ENCODE measurements at places on chromosomes 6 and 20. TPM values are rescaled to one million over a fixed set of nuclear protein-coding genes. Genes with fewer than 3 reads are reported as not detected.

CCN2 gene
- 39.1 TPM for total RNA-seq

LHFPL5 gene
- 0.24 TPM for total RNA-seq

ZC3H12D gene
- total RNA-seq = 1.4 TPM

HLA-DRB5 gene
- 0.56 TPM for total RNA-seq

CDSN gene
- not detected for total RNA-seq

NFATC2 gene
- total RNA-seq = 6.5 TPM

BPIFB1 gene
- 5.5 TPM for total RNA-seq

VPS52 gene
- 71.0 TPM for total RNA-seq

DNA sequence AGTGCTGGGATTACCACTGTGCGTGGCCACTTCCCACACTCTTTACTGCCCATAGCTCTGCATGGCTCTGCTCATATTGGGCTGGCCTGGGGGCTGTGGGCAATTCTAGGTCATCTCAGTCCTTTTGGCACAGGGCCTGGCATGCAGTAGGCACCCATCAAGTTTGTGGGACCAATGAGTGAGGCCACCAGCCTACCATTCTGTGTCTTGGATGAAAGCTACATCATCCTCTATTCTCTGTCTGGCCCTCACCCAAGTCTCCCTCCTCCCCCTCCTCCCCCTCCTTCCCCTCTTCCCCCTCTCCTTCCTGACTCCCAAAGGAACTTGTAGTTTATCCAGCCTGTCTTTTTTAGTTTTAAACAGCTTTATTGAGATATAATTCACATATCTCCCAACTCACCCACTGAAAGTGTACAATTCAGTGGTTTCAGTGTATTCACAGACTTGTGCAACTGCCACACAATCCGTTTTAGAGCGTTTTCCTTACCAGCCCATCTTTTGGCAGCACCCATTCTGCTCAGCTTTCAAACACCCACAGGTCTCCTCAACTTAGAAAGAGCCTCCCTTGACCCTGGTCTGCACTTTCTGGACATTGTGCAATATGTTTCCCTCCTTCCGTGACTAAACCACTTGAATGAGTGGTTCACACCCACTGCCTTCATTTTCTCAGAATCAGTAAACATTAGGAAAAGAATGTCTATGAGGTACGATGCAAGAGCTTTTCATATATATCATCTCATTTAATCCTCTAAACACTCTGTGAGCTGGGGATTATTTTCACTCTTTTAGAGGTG lies 21.5 kb upstream of the MRPS18A start:
- H3K27ac ChIP-seq = no peak overlapping the region
- no peaks in the 10 kb centered on the region for H3K4me1 ChIP-seq
- H3K27me3 ChIP-seq = no peaks in the 10 kb centered on the region
- H3K4me3 ChIP-seq = no peak overlapping the region

DNA sequence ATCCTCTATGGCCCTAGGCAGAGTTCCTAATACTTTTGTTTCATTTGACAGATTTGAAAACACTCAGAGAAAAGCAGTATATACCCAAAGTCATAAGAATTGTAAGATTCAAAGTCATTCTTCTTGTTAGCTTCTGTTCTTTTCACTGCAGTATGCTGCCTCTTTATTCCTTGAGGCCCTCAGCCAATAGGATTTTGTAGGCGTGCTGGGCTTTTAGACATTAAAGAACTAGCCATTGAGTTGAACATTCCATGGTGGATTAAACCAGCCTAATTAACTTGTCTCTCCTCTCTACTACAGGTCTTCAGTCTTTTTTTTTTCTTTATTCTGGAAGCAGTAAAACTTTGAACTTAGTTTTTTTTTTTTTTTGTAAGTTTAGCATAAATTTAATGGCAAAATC lies 186.3 kb downstream of the PLCB4 start:
- no peaks in the 10 kb centered on the region for H3K4me1 ChIP-seq
- DNase-seq = no peak
- no peaks in the 10 kb centered on the region for H3K36me3 ChIP-seq
- no peaks in the 10 kb centered on the region for H3K27me3 ChIP-seq

GRCh38 chr6:6841571-6841970 lies 253.1 kb downstream of the LY86 start:
- no peak overlapping the region for H3K27ac ChIP-seq
- H3K4me1 ChIP-seq = no peaks in the 10 kb centered on the region
- no peaks in the 10 kb centered on the region for H3K36me3 ChIP-seq
- no peak for DNase-seq
- H3K4me3 ChIP-seq = no peak overlapping the region

GRCh38 chr6:105608711-105609374 lies 206.0 kb upstream of the PREP start:
- no peaks in the 10 kb centered on the region for H3K4me1 ChIP-seq
- no peak overlapping the region for H3K4me3 ChIP-seq
- H3K27ac ChIP-seq = no peak overlapping the region
- no peaks in the 10 kb centered on the region for H3K27me3 ChIP-seq
- DNase-seq = no peak
- no peaks in the 10 kb centered on the region for H3K36me3 ChIP-seq

DNA sequence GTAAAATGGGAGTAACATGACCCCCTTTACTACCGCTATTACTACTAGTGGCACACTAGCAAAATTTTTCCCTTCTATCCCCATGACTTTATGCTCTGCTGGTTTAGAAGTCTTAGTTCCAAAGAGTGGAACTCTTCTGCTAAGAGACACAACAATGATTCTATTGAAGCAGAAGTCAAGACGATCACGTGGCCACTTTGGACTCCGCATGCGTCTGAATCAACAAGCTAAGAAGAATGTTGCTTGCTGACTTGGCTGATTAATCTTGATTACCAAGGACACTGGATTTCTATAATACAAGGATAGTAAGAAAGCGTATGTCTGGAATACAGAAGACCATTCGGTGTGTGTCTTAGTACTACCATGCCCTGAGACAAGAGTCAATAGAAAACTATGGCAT lies 244.7 kb upstream of the BTBD3 start:
- no peaks in the 10 kb centered on the region for H3K27me3 ChIP-seq
- H3K4me3 ChIP-seq = no peak overlapping the region
- DNase-seq = no peak
- H3K27ac ChIP-seq = no peak overlapping the region
- no peaks in the 10 kb centered on the region for H3K4me1 ChIP-seq

DNA sequence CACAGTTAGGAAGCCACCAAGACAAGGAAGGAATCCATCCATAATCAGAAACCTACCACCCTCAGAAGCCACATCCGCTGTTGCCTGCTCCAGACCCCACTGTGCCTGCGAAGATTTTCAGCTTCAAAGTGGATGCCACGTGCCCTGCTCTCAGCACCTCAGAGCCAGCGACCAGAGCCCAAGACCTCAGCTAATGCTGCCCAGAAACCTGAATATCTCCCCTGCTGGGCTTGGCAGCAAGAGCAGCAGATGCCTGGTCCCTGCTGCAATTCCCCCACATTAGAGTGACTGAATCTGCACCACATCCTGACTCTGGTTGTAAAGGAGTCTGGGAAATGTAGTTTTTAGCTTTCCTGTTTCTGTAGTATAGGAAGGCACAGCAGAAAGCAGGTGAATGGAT lies 10.7 kb upstream of the ULBP3 start:
- no peaks in the 10 kb centered on the region for H3K27me3 ChIP-seq
- DNase-seq = no peak
- H3K4me1 ChIP-seq = peaks cover 5% of the 10 kb centered on the region
- no peaks in the 10 kb centered on the region for H3K36me3 ChIP-seq
- H3K27ac ChIP-seq = no peak overlapping the region
- H3K4me3 ChIP-seq = no peak overlapping the region

GRCh38 chr6:43992783-43993644 lies 134.2 kb downstream of the MRPL14 start:
- H3K27ac ChIP-seq = no peak overlapping the region
- no peak for DNase-seq
- H3K4me3 ChIP-seq = no peak overlapping the region
- H3K4me1 ChIP-seq = peaks cover 16% of the 10 kb centered on the region

- no peaks in the 10 kb centered on the region for H3K27me3 ChIP-seq
- no peak overlapping the region for H3K4me3 ChIP-seq
- H3K4me1 ChIP-seq = peaks cover 18% of the 10 kb centered on the region
- no peaks in the 10 kb centered on the region for H3K36me3 ChIP-seq
- H3K27ac ChIP-seq = no peak overlapping the region
Observed at GRCh38 chr6:139447656-139447975, 73.2 kb upstream of the CITED2 start.

DNA sequence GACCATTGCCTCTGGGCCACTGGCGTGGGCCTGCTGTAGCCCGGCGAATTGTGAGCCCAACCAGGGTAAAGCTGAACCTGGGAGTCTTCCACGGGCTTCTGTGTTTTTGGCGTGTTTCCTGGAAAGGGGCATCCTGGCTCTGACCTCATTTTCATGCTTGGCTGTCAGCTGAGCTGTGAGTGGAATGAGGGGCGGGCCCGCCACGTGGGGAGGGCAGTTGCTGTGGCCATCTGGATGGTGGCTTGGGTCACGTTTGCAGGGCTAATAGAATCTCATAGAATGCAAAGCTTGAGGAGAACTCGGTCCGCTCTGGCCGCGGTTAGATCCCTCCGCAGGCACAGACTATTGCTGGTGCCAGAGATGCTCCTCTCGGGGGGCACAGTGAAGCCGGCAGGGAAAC lies 263.0 kb downstream of the SMOC2 start:
- no peaks in the 10 kb centered on the region for H3K27me3 ChIP-seq
- no peak overlapping the region for H3K27ac ChIP-seq
- no peak overlapping the region for H3K4me3 ChIP-seq
- H3K36me3 ChIP-seq = no peaks in the 10 kb centered on the region

DNA sequence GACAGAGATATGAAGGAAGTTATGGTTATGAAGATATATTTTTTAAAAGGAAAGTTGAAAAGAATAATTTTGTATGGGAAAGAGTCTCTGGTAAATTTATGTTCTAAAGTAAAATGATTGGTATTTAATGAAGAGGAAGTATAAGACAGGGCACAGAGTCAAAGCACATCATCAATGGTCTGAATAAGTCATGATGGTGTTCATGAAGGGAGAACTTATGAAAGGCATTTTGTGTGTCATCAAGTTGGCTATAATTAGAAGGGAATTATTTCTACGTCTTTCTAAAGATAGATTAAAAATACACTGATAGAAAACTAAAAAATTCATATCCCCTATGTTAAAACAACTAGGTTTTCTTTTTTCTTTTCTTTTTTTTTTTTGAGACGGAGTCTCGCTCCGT lies 21.4 kb upstream of the SNAI1 start:
- H3K36me3 ChIP-seq = no peaks in the 10 kb centered on the region
- H3K27ac ChIP-seq = no peak overlapping the region
- H3K4me3 ChIP-seq = no peak overlapping the region
- DNase-seq = no peak

DNA sequence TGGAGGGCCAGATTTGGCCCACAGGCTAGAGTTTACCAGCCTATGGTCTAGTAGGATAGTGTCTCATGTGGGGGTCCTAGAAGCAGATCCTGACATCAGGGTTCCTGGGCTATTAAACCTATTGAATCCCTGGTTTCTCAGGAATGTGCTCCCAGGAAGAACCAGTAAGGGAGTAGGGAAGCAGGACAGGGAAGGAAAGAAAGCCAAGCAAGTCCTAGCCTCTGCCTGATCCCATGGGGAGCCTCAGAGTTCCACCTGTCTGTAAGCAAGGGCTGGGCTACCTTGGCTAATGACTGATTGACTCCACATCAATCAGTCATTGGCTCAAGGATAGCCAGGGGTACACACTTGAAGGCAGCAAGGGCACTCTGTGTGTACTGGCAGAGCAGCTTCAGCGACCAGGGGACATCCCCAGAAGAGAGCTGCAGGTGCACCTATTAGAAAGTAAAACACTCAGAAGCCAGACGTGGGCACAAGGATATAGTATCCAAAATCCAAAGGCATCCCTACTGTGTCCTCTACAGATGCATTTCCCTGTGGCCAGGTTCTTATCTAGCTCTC lies 309.5 kb downstream of the TSHZ2 start:
- H3K27me3 ChIP-seq = no peaks in the 10 kb centered on the region
- no peaks in the 10 kb centered on the region for H3K4me1 ChIP-seq
- no peak overlapping the region for H3K27ac ChIP-seq
- H3K36me3 ChIP-seq = no peaks in the 10 kb centered on the region

DNA sequence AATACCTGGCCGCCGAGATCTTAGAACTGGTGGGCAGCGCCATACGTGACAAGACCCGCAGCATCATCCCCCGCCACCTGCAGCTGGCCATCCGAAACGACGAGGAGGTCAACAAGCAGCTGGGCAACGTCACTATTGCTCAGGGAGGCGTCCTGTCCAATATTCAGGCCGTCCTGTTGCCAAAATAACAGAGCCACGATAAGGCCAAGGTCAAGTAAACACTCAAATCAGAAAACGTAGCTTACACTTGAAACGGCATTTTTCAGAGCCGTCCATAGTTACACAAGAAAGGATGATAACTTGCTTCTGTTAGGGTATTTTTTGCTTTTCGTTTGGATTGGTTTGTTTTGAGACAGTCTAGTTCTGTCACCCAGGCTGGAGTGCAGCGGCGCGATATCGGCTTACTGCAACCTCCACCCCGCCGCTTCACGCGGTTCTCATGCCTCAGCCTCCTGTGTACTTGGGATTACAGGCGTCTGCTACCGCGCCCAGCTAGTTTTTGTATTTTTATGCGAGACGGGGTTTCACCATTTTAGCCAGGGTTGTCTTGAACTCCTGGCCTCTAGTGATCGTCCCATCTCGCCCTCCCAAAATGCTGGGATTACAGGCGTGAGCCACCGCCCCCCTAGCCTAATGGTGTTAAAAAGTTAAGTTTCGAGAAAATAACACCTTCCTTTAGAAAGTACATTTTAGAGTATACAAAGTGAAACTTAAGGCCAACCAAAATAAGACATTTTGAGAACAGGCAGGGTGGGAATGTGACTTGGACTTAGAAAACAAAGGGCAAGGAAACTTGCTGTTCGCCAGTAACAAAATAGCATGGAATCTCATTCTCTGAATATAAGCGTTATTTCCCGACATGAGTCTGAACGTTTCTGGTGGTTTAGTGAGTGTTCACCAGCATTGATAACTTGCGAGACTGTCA lies 42.8 kb upstream of the HFE start:
- H3K4me3 ChIP-seq = peak overlapping the region; percentile 60
- peak overlapping the region; percentile 91 for H3K27ac ChIP-seq
- no peaks in the 10 kb centered on the region for H3K27me3 ChIP-seq
- H3K4me1 ChIP-seq = no peaks in the 10 kb centered on the region
- H3K36me3 ChIP-seq = no peaks in the 10 kb centered on the region

DNA sequence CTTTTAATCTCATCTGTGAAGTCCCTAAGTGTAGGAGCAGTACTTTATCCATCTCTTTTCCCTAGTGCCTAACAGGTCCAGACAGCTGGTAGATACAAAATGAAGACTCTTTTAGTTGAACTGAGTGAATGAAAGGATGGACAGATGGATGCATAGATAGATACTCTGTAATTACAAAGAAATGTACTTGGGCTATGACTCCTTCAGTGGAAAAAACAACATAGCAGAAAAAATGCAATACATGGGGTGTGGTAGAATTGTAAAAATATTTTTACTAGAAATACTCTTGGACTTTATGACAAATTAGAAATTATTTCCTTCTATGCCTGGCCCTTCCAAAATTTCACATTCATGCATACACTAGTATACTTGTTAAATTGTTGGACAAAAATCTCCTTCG lies 29.3 kb downstream of the KCNQ5 start:
- H3K36me3 ChIP-seq = no peaks in the 10 kb centered on the region
- H3K27me3 ChIP-seq = no peaks in the 10 kb centered on the region
- no peaks in the 10 kb centered on the region for H3K4me1 ChIP-seq
- DNase-seq = no peak
- H3K27ac ChIP-seq = no peak overlapping the region

- H3K36me3 ChIP-seq = no peaks in the 10 kb centered on the region
- no peaks in the 10 kb centered on the region for H3K27me3 ChIP-seq
- no peak overlapping the region for H3K4me3 ChIP-seq
- no peaks in the 10 kb centered on the region for H3K4me1 ChIP-seq
- no peak overlapping the region for H3K27ac ChIP-seq
Observed at GRCh38 chr20:21145424-21145823, 19.5 kb downstream of the KIZ start.

Measured in testis (tissue), 5 donors.